Activated CD8-positive, alpha-beta memory T cell treated with anti-CD3 and anti-CD28 coated beads for 1 hour (primary cell): ENCODE measurements at places on chromosomes 3 and 15.

DNA sequence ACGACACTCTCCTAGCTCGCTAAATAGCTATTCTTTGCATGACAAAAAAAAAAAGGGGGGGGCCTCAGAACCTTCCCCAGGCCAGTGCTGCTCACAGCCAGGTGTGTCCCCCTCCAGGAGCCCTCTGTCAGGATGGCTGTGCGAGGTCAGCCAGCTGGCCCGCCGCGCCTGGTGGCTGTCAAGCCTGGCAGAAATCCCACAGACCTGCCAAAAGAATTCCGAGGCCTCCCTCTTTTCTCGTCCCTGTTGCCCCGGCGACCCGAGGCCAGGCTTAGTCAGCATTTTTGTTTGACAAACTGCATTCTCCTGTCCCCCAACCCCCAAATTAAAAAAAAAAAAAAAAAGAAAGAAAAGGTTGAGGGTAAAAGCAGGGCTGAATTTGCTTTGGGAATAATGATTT is 61.9 kb downstream of the TM4SF4 start:
- DNase-seq: no peak

GRCh38 chr3:169227911-169228310 is 435.6 kb downstream of the MECOM start:
- no peak for DNase-seq

DNA sequence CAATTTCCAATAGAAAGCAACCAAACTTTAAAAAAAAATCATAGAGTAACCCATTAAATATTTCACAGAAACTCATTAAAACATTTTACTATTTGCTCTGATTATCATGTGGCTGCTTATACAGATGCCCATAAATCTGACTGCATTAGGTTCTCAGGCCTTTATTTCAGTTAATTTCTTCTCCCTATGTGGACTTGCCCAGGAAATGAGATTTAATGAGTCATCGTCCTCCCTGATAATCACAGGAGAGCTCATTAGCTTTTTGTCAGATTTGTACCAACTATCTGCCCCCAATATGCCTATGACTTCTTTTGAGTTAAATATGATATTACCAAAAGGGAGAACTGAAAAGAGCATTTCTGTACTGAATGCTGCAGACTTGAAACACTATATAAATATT is 168.0 kb downstream of the FOXB1 start:
- no peak for DNase-seq

- DNase-seq: no peak
Measured at GRCh38 chr3:134339913-134340312, 34.3 kb downstream of the AMOTL2 start.

DNA sequence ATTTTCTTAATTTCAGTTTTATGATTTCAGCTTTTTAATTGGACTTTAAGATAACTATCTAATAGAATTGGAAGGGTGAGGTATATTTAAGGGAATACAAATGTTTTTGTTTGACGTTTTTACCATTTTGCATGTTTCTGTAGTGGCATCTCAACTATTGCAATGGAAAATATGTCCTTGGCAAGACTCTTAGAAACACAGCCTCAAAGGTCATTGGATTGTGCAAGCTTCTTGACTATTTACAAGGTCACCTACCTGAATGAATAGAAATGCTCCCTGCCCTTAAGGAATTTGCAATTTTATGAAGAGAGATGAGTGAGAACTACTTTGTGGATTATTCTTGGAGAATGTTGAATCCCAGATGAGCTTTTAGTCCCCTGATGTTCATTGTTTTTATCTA is 43.1 kb downstream of the ITPR1 start:
- DNase-seq: no peak
